ENCODE measurements at places on chromosomes 3 and 15.
A peak's percentile ranks its signal among the peaks of the same experiment; 100 is the strongest.

- DNase-seq: no peak
Observed at GRCh38 chr15:92332125-92332899, 61.4 kb upstream of the ST8SIA2 start.

GRCh38 chr3:39850716-39851032, 41.3 kb downstream of the MYRIP start:
- no peak for DNase-seq

DNA sequence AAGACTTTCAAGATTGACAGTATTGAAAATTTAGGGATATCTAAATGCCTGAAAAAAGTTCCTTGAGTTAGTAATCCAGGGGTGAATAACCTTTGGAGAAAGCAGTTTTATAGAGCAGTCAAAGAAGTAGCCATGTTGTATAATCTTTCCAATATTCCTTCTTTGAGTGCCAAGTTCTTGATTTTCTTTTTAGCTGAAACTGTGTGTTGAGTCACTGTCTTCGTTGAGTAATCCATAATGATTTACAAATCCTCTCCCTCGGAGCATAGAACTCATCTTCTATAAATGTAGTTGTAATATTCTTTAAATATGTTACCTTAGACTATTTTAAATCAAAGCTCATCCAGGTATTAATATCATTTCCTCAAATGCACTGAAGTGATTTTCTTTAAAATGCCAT, 135.2 kb downstream of the BBX start:
- no peak for DNase-seq

DNA sequence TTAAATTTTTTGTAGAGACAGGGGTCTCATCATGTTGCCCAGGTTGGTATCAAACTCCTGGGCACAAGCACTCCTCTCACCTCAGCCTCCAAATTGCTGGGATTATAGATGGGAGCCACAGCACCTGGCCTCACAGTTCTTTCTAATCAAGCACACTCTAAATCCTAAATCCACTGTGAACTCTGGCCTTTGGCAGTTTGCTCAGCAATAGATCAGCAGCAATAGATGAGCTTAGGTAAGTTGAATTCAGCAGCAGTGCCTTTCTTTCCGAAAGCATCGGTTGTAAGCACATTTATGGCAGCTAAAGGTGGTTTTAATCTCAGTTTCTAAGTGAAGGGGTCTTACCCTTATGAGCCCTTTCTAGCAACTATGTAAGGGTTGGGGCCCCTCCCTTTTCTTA, 16.6 kb downstream of the PDHB start:
- DNase-seq: no peak

DNA sequence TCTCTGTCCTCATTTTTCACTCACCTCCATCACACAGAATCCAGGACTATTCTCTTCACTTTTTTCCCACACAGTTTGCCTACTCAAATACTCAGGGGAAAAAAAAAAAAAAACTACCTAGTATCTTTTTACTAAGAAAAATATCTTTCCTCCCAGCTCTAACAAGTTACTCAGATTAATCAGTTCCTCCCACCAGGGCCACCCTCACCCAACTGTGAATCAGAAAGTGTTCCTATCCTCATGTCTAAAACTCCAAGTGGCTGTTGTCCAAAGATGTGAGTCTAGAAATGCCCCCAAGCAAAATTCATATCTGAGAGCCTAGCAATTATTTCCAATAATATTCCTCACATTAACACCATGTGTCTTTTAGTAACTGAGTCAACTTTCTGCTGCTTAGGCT, 268.0 kb downstream of the ERC2 start:
- DNase-seq: no peak

DNA sequence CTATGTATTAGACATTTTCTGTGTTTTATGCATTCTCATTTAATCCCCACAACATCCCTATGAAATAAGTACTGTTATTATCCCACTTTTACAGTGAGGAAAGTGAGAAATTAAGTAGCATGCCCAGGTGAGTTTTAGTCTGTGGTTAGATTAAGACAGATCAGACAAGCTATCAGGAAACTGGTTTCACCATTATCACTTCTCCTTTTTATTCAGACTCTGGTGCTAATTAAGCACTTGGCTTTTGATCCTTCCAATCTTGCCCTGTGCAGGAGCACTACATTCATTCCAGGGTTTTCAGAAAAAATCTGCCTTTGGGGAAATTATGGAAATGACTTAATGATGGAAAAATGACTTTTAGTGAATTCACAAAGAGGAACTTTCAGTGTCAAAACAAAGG, 115.2 kb downstream of the TMEM108 start:
- no peak for DNase-seq

DNA sequence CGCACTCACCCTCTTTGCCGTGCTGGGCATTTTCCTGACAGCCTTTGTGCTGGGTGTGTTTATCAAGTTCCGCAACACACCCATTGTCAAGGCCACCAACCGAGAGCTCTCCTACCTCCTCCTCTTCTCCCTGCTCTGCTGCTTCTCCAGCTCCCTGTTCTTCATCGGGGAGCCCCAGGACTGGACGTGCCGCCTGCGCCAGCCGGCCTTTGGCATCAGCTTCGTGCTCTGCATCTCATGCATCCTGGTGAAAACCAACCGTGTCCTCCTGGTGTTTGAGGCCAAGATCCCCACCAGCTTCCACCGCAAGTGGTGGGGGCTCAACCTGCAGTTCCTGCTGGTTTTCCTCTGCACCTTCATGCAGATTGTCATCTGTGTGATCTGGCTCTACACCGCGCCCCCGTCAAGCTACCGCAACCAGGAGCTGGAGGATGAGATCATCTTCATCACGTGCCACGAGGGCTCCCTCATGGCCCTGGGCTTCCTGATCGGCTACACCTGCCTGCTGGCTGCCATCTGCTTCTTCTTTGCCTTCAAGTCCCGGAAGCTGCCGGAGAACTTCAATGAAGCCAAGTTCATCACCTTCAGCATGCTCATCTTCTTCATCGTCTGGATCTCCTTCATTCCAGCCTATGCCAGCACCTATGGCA, 41.1 kb upstream of the CSTA start:
- no peak for DNase-seq

DNA sequence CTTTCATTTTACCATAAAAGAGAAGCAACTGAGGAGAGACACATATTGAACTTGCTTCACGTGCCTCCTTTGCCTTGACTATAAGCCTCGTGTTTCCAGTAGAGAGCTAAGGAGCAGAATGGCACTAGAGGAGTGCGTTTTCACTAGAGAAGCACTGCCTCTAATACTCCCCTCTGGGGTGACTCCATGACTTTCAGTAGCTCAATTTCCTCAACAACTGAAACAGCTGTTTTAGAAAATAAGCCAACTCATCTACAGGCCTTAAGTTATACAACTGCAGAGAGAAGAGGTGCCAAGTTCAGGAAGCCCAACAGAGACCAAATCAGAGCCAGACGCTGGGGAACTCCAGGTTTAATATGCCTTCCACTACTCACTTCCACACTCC, 1.9 kb downstream of the UBP1 start:
- no peak for DNase-seq

DNA sequence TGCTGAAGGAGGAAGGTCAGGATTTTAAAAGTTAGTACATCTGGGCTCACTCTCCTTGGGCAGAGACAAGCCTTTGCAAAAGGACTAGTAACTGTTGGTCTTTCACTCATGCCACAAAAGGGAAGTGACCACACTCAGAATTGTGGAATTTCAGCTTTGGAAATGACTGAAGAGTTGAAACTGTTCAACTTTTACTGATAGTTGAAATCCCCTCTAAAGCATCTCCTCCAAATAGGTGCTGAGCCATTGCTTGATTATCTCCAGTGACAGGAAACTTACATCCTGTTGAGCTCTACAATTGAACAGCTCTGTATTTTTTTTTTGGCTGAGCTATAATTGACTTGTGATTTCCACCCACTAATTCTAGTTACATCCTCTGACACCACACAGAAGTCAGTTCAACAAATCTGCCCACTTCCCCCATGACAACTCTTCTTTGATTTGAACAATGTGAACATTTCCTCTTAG, 254.8 kb upstream of the TPRG1 start:
- DNase-seq: no peak

- DNase-seq: peak; percentile 76
Observed at GRCh38 chr15:41930221-41930866, 36.5 kb upstream of the SPTBN5 start.

DNA sequence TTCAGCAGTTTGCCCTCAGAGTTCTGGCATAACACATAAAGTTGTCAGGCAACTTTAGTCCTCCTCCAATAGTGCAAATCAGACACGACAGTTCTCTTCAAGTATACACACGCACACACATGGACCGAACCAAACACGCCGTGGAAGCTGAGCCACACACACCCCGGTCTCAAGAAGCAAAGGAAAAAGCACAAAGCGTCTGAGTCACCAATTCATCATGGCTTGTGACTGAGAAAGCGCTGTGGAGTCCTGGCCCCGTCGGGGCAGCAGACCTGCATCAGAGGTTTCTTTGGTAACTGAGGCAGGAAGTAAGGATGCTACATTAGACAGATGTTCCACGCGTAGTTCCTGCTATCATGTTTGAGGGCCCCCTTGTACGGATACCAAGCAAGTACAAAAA, 85.7 kb downstream of the VGLL4 start:
- no peak for DNase-seq

DNA sequence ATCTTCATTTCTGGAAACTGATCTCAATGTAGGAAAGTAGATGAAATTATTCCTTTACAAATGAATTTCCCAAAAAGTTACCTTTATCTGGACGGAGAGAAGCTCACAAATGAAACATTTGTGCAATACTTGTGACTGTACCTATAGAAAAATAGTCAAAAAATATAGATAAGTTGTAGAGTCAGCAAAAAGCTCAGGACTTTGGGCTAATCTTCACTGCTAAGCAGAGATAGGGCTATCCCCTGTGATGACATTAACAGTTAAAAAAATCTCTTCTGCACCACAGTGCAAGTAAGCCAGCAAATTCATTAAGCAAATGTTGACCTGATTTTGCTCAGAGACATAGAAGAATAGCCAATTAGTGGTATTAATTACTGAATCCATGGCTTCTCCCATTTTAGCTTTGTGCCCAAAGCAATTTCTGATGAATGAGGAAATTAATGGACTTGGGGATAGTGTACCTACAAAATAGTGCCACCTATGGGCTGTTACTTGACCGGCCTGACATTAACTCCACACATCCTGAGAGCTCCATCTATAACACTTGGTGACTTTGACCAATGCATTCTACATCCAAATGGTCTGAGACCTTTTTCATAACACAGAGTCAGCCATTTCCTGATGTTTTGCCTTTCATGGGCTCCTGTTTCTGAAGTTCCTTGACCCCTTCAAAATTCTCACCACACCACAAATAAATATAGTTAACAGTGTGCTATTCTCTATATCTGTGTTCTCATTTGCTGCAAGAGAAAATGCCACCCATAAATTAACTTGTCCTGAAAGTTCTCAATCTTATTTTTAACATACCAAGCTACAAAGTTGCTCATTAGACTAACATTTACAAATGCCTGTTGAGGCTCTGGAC, 105.0 kb downstream of the SSR3 start:
- DNase-seq: no peak

DNA sequence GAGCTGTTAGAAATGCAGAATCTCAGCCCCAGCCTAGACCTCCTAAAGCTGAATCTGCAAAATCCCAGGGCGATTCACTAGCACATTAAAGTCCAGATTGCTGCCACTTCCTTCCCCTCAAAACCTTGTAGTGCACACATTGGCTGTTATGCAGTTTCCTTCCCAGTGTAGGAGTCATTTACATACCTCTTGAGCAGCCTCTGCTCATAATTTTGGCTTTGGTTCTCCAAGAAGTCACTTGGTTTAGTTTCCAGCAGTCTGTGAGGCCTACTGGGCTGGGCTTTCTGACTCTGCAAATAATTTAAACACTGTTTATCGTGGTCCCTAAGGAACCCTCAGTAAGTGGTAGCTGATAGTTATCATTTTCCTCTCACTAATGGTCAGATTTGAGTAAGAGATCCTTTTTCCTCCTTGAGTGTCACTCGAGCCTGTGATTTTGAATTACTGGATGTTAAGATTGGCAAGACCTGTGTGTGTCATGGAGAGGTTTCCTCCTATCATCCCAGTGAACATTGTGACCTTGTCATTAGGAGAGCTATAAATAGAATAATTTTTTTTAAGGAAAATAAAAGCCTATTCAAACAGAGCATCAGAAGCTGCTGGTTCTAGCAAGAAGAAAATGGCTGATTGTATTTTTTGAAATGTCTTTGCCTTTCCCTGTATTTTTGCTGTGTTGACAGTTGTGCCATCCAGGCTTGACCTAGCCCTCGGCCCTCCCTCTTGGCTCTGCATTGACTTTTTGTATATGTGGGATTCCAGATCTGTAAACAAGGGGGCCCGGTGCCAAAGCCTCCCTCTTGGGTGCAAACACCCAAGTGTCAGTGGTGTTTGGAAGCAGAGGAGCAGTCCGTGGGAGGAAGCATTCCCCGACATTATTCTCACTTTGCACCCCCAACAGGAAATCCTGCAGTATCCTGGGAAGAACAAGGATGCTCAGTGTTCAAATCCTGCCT, 134.8 kb upstream of the ANKRD28 start:
- DNase-seq: no peak

GRCh38 chr3:163071713-163072112, 1575.1 kb downstream of the OTOL1 start:
- DNase-seq: no peak

DNA sequence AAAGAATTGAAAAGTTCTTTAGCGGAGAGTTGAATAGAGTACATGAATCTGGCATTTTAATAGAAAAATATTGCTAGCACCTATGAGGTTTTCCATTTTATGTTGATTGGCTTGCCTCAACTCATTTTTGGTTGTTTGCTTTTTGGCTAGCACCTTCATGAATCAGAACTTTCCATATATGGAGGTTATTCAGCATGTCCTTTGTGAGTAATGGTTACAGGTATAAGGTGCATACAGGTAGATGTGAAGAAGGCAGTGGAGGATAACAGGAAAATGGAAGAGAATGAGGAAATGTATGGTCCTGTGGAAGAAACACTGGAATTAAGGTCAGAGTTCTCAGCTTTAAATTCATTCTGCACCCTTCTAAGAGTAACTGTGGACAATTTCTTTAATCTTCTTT, 98.1 kb upstream of the GBE1 start:
- DNase-seq: no peak

GRCh38 chr15:33119273-33119672, 75.2 kb downstream of the FMN1 start:
- no peak for DNase-seq

DNA sequence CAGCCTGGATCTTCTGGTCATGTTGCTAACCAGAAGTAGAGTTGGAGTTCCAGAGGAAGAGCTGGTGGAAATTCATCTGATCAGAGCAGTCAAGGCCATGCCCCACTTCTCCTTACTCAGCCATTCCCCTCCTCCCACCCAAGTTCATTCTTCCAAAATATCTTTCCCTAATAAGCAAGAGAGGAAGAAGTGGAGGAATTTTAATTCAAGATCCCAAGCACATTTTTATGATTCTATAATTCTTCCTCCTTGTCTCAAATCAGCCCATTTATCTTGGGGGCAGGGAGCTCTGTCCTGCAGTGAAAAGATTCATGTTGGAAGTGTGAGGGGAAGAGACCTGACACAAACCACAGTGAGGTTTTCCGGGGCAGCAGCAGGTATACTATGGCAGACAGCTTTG, 85.0 kb upstream of the GALNT15 start:
- no peak for DNase-seq

DNA sequence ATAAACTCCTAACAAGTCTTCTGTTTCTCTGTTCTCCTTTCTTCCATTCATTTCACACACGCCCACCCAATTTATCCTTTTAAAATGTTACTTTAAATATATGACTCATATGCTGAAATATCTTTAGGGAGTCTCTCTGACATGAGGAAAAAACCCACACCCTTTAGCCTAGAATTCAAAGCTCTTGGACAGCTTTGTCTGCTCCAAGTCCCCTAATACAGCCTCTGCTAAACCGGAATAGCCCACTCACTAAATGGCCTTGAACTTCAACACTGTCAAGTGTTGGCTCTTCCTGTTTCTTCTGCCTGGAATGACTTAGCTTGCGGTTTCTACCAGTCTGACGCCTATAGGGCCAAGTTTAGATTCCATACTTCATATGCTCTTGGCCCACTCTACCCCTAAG, 3.3 kb upstream of the CD96 start:
- no peak for DNase-seq
